NCI-H1417 (cell line): ENCODE measurements at places on chromosomes 16 and 17.

GRCh38 chr16:56866955-56867830 is 2.2 kb downstream of the SLC12A3 start:
- DNase-seq, result peak; percentile 76

DNA sequence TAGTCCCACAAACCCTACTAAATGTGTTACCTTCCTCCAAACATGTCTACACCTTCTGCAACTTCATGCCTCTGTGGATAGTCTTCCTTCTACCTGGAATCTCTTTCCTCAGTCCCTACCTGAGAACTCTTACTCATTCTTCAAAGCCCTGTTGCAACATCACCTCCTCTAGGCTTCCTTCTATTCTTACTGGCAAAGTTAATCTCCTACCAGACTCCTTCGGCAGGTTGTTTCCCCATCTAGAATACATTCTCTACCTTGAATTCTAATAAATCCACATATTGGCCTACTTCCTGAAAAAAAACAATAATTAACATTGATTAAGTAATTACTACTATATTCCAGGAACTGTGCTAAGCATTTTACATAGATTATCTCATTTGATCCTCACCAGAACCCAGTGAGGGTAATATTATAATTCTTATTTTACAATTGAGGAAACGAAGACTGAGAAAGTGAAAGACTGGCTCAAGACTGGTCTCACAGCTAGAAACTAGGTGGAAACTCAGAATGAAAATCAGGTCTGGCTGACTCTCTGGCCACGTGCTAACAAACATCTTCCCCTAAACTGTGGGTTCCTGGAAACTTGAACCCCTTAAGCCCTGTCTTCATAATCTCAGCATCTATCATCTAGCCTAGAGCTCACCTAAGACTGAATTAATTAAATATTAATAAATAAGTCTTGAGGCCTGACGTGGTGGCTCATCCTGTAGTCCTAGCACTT is 4.6 kb upstream of the STAT3 start:
- DNase-seq, result no peak

GRCh38 chr16:76639685-76640289 is 362.6 kb downstream of the CNTNAP4 start:
- peak; percentile 27 for DNase-seq

- DNase-seq, result no peak
These were observed 3.6 kb downstream of the CES5A start for GRCh38 chr16:55871411-55872038.

DNA sequence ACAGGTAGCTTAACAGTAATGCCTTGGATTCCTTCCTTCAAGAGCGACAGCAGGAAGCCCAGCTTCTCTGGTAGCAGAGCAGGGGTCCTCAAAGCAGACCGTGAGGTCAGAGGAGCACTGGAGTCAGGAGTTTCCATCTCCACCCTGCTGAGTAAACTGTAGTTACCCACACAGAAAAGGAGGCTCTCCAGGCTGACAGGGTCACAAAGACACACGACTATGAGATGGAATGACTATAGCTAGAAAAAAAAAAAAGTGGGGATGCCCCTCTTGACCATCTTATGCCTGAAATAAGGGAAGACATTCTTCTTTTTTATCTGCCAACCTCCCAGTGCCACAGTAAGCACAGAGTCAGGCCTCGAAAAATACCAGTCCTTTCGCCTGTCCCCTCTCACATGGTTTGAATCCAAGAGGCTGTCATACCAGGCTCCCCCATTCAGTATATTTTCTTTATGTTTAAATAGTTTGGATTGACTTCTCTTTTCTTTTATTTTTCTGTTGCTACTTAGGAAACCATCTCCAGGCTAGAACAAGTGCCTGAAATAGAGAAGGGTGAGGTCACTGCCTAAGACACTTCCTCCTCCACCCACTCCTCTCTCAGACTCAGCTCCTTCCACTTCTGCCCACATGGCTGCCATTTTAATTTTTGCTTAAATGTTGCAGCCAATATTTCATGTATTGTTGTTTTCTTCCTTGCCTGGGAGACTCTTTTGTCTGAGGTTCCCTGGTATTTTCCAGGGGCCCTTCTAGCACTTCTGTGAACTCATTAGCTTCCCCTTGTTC is 707.4 kb downstream of the MAF start:
- DNase-seq, result no peak

GRCh38 chr17:57513569-57513968 is 231.5 kb downstream of the CCDC182 start:
- no peak for DNase-seq

DNA sequence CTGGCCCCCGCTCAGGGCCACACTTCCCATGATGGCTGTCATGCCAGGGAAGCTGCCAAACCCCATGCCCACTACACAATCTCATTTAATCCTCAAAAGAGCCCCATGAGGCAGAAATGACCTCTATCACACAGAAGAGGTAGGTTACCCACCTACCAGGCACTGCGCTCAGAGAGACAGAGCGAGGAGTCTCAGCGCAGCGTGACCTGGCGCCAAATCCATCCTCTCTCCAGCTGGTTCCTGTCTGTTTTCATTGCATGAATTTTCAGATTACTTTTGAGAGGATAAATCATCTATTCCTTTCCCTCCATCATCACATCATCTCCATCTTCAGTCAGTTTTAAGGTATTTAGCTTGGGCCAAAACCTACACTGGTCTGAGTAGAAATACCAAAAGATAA is 101.5 kb upstream of the DNAH17 start:
- no peak for DNase-seq

DNA sequence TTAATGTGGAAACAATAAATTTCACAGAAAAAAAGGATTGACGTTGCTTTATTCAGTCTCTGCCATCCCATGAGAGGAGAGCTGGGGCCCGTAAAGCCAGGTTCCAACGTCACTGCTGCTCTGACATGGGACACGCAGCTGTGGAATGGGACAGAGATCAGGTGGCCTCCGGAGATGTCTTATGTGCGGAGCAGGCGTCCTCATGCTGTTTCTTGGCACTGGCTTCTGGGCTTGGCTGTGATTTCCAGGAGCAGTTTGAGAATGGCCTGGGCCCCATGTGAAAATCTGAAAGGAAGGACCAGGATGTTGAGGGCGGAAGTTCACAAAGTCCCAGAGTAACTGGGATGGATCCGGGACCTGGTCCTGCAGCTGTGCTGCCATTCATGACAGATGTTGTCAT is 32.4 kb downstream of the NDEL1 start:
- DNase-seq, result no peak

- DNase-seq, result peak; percentile 14
These were observed 218.7 kb downstream of the MRTFB start for GRCh38 chr16:14289692-14290340.

DNA sequence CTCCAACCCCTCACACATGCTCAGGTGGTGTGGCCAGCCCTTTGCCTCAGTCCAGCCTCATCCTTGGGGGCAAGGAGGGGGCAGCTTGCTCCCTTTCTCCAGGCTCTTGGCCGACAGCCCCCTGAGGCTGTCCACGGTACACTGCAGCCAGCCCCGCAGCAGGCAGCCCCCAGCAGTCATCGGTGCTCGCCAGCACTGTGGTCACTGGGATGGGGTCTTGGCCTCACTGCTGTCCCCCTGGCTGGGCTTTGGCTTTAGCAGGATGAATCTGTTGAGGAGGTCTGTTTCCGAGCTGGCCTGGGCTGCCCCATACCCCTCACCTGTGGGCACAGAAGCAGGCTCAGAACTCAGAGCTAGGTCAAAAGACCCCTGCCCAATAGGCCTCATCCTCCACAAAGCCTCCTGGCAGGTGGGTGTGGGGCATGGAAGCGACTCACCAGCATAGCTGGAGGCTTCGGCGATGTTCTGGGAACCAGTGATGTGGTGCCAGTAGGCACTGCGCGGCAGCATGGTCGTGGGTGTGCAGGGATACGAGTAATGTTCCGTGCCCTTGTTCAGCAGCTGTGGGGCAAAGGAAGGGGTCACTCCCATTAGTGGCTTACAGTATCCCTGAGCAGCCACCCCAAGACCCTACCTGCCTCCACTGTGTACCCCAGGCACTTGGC is 10.8 kb downstream of the POLR2C start:
- DNase-seq, result no peak

DNA sequence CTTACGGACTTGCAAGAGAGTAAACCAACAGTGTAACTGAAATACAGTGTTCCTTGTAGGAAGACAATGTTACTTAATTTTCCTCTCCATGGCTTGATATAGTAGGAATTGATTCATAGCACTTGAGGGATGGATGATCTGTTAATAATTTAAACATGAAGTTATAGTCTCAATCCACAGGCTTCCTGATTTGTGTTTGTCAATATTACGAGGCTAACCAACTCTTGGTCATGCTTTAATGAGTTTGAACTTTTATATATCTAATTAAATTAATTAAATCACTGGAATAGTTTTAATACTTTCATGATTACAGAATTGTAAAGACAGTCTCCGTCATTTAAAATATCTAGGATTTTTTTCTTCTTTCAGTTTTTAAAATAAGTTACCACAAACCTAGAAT is 112.0 kb upstream of the HAS3 start:
- DNase-seq, result no peak

- DNase-seq, result no peak
These were observed 37.5 kb downstream of the IL21R start for GRCh38 chr16:27439271-27440018.

DNA sequence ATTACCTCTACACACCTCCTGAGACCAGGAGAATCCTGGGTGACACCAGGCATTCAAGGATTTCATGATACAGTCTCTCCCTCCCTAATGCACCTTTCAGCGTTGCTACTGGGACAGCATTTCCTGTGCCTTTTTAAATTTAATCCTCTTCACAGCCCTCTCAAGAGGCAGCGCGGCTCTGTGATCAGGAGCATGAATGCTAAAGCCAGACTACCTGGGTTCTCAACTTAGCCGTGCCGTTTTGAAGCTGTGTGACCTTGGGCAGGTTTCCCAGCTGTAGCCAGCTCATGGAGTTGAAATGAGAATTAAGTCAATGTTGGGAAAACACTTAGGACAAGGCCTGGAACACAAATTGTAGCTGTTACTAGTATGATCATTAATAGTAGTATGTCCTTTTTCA is 191.8 kb downstream of the XYLT1 start:
- DNase-seq, result no peak

DNA sequence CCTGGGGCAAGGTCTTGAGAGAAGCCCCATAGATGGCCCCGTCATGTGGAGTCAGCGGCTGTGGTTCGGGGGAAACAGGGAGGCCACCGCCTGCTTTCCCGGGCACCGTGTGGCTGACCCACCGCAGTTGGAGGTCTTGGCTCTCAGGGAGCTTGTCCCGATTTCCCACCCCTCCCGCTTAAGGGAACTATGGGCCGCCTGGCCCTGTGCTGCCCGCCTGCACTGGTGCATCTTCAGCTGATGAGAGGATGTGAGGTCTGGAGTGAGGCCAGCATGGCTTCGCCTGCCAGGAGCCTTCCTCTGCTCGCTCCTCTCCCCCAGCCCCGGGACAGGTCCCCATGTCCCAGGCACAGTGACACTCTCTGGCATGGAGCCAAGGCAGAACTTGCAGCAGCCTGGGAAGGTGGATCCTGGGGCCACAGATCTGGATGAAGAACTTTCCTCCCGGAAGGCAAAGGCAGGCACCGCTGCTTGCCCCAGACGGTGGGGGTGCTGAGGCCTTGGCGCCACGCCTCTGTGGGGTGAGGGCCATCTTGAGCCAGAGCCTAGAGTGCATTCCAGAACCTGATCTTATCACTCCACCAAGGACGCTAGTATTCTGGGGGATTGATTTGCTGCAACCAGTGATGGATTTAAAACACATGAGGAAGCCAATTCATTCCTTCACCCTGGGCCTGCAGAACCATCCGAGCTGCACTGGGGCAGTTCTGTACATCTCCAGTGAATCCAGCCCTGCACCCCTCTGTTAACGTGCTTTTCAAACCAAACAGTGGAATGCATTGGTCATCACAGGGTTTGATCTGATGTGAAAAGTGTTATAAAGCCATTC is 178.6 kb upstream of the TNRC6C start:
- no peak for DNase-seq

DNA sequence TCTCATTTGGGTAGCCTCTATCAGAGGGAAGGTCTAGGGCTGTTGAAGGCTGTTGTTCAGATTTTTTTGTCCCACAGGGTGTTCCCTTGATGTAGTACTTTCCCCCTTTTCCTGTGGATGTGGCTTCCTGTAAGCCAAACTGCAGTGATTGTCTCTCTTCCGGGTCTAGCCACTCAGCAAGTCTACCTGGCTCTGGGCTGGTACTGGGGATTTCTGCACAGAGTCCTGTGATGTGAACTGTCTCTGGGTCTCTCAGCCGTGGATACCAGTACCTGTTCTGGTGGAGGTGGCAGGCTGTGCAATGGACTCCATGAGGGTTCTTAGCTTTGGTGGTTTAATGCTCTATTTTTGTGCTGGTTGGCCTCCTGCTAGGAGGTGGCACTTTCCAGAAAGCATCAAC is 23.3 kb upstream of the CCR7 start:
- no peak for DNase-seq

DNA sequence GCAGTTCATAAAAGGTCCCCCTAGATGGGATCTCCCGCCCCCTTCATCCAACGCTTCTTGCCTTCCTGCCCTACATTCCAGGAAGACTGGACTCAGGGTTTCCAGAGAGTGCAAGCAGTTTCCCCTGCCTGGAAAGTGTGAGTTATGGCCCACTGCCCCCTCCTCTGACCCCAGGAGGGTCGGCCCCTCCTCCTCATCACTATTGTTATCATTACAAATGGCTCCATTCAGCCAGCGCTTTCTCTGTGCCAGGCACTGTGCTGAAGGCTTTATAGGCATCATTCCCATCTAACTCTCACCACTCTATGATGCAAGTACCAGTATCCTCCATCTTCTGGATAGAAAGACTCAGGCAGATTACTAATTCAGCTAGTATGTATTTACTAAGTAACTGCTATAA is 90.7 kb downstream of the USP31 start:
- no peak for DNase-seq

GRCh38 chr17:7915179-7915610 is 894 bp downstream of the RNF227 start:
- DNase-seq, result peak; percentile 15

DNA sequence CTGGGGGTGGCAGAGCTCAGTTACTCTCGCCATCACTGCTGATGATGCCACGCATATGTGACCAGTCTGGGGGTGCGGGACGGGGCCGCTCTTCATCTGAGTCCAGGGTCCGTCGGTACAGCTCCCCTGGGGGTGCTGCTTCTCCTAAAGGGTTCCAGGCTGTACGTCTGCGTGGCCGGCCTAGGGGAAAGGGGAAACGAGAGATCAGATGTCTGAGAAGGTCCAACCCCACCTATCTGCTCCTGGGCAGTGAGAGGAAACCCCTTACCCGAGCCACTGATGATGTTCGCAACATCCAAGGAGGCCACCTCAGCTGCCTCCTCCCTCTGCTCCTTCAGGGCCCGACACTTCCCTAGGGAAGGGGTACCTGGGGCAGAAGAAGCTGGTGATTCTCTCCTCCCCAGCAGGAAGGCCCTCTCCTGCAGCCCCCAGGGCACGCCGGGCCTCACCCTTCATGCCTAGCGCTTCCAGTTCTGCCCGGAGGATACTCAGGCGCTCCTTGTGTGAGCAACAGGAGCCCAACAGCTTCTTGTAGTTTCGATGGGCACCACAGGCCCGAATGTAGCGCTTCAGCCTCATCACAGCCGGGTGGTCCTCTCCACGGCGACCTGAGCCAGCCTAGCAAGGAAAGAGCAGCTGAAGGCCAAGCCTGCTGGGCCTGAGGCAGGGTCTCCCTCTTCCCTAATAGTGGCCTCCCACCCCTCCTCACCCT is 2.1 kb downstream of the HIRIP3 start:
- DNase-seq, result no peak
